ENCODE measurements at places on chromosomes 5 and 9.

GRCh38 chr5:132819468-132819867, 6.4 kb downstream of the SOWAHA start:
- DNase-seq: no peak

- no peak for DNase-seq
Measured at GRCh38 chr9:129968690-129969485, 74.1 kb downstream of the FNBP1 start.

- DNase-seq: no peak
Measured at GRCh38 chr5:109836280-109836679, 146.6 kb downstream of the MAN2A1 start.

DNA sequence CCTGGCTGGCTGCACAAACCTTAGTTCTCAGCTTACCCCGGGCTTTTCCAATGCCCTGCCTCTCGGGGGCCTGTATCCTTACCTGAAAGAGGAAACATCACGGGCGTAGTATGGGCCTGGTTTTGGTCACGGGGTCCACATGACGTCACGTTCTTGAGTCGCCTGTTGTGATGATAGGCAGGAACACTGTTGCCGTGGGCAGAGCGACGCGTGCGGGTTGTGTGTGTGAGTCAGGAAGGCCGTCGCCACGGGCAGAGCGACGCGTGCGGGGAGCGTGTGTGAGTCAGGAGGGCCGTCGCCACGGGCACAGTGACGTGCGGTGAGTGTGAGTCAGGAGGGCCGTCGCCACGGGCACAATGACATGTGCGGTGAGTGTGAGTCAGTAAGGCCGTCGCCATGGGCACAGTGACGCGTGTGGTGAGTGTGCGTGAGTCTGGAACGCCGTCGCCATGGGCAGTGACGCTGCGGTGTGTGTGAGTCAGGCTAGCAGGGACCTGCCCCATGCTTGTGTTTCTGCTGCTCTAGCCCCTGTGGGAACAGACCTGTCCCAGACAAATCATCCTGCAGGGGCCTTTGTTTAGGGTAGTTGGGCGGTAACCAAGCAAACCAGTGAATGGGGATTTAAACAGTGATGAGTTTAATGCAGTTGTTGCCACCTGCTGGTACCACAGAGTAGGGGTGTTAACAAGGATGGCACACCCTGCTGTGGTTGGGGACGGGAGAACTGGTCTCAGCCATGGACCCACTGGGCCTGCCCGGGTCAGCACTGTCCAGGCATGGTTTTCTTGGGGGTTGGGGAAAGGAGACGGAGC, 19.8 kb downstream of the TRIP13 start:
- no peak for DNase-seq

- peak; percentile 4 for DNase-seq
Measured at GRCh38 chr5:1743061-1743768, 56.4 kb downstream of the MRPL36 start.

DNA sequence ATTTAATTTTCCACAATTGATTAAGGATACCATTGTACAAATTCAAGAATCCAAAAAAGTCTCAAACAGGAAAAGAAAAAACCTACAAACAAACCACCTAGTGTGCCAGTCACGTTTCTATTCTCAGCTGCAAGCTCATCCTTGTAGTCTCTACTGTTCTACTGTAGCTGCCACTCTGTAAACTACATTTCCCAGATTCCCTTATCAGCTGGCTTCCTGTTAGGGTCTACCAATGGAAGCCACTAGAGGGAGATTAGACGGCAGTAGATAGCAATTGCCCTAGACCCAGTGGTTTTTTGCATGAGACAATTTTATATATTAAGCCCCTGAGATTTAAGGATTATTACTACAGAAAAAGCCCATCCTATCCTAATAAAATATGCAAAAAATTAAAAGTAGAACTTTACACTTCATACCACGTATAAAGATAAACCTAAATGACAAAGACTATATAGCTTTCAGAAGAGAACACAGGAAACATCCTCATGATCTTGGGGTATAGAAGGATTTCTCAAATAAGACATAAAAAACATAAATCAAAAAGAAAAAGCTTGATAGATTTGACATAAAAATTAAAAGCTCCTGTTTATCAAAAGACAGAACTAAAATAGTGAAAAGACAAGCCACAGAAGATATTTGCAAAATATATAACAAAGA, 37.4 kb downstream of the P4HA2 start:
- no peak for DNase-seq

GRCh38 chr9:126631254-126631653, 17.5 kb downstream of the LMX1B start:
- DNase-seq: no peak

Data from heart left ventricle (tissue), 16 donors.